ENCODE measurements at places on chromosomes 2 and 18.

DNA sequence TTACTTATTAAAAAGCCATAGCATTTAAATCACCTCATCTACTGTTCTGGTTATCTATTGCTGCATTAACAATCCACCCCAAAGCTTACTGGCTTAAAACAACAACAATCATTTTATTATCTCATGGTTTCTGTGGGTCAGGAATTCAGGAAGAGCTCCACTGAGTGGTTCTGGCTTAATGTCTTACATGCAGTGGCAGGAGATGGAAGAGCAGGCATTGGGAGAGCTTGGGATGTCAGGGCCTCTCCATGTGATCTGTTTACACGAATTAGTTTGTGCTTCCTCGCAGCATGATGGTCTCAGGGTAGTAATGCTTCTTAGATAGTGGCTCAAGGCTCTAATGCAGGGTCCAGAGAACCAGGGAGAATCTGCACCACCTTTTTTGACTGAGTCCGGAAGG is 14.4 kb upstream of the REL start:
- DNase-seq: no peak

DNA sequence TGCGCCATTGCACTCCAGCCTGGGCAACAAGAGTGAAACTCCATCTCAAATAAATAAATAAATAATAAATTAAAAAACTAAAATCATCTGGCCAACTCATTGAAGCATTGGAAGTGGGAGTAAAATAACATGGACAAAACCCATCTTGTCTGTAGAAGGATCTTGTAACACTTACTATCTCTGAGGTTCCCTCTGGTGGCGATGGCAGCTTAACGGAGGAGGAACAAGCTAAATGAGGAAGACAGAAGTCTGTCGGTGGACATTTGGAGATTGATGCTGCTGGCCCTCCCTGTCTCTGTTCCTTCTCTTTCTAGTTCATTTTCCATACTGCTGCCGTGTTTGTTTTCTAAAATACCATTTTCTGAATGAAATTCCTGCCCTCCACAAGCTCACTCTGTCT is 43.4 kb downstream of the ZCCHC2 start:
- no peak for DNase-seq

GRCh38 chr18:77146249-77147080 is 13.9 kb upstream of the MBP start:
- no peak for DNase-seq

GRCh38 chr18:62637807-62638687 is 77.3 kb upstream of the PHLPP1 start:
- DNase-seq: peak; percentile 2

DNA sequence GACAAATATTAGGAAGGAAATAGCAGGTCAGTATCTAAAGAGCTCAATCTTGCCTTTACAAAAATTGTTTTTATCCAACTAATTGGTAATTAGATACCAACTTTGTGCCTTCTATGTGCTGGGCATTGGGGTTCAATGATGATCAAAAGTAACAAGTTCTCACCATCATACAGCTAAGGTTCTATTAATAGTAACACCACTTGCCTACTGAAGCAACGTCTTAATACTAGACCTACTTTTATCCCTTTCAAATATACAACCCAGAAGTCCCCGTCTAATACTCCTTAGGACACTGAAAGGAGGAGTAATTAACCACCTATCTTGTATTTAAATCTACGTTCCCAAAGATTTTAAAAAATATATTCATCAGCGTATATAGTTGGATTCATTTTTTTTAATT is 59.3 kb downstream of the GRB14 start:
- DNase-seq: no peak

DNA sequence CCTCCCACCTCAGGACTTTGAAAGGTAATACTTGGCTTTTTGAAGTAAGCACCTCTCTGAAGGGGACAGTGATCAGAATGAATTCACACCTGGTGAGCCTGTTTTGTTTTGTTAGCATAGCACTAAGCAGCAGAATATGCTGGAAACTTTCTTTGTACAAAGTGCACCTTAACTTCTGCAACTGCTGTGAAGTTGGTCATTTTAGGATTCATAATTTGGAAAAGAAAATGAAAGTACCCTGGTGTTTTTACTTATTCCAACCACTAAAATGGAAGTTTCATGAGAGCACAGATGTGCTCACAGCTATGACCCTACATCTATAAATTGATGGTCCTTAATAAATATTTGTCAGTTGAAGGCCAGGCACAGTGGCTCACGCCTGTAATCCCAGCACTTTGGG is 257.8 kb upstream of the STON1 start:
- no peak for DNase-seq

GRCh38 chr18:25244924-25245698 is 106.9 kb downstream of the ZNF521 start:
- DNase-seq: no peak

Measured in T1000 (cell line).